ENCODE measurements at places on chromosomes 11 and 22.

DNA sequence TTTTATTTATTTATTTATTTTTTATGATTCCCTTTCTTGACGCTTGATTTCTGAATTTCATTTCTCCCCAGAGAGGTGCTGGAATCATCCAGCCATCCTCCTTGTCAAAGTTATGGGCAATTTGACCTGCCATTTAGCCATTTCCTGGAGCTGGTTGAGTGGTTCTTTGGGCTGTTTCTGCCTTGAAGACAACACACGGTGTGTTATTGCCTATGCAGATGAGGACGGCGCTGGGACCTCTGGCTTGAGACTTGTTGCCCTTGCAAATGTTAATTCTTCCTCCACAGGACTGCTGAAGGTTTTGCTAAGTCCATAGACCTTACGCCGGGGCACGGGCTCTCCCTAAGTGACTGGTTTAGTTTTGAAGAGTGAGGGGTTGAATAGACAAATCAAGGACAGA, 147.9 kb upstream of the PLET1 start:
- no peak for DNase-seq

DNA sequence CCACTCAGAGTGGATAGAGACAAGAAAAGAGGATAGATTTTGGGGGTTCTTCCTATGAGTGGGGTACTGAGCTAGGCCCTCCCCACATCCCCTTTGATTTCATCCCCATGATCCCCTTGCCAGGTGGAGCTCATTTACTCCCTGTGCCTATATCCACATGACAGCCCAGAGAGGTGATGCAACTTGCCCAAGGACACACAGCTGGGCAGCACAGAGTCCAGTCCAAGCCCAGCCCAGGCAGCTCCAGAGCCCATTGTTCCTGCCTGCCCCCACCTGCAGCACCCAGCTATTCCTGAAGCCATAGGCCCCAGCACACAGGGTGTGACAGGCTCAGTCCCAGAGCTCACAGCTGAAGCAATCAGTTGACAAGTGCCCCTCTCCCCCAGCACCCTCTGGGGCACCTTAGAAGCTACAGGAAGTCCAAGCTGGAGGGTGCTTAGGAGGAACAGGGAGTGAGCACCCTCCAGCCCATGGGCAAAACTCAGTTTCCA, 41.7 kb downstream of the SHISAL1 start:
- no peak for DNase-seq

- DNase-seq, result no peak
These were observed 4.8 kb downstream of the VPS26B start for GRCh38 chr11:134229126-134229790.

DNA sequence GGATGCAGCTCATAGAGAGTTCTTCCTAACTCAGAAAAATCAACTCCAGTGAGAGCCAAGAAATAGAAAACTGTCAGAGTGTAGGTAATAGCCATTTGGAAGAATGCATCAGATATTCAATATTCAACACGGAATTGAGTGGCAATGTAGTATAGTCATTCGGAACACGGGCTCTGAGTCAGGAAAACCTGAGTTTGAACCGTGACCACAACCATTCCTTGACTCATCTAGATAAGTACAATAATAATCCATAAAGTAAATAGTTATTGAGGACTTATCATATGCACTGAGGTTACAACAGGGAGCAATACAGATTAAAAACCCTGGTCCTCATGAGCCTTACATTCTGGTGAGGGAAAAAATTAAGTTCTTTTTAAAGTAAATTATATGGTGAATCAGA, 62.6 kb upstream of the PHF21A start:
- DNase-seq, result no peak

- DNase-seq, result no peak
These were observed 28.2 kb downstream of the JHY start for GRCh38 chr11:122910775-122911174.

DNA sequence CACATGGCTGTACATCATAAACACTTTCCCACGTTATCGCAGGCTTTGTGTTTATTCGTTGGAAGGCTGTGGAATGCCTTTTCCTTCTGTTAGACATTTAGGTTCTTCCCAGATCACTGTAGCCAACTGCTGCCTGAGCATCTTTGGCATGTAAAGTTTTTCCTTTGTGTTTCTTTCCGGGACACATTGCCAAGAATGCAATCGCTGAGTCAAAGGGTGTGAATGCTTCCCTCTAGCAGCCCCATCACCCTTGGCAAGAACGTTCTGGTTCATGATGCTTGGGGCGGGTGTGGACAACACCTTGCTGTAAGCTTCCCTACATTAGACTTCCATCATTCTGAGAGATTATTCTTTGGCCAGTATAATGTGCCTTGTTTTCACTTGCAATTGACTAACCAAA, 136.2 kb downstream of the OSBP2 start:
- no peak for DNase-seq

GRCh38 chr22:29773233-29773632, 6.1 kb downstream of the UQCR10 start:
- no peak for DNase-seq

GRCh38 chr22:37752189-37753087, 55.3 kb upstream of the GCAT start:
- no peak for DNase-seq

- no peak for DNase-seq
These were observed 26.5 kb upstream of the SOX6 start for GRCh38 chr11:16382638-16383380.

DNA sequence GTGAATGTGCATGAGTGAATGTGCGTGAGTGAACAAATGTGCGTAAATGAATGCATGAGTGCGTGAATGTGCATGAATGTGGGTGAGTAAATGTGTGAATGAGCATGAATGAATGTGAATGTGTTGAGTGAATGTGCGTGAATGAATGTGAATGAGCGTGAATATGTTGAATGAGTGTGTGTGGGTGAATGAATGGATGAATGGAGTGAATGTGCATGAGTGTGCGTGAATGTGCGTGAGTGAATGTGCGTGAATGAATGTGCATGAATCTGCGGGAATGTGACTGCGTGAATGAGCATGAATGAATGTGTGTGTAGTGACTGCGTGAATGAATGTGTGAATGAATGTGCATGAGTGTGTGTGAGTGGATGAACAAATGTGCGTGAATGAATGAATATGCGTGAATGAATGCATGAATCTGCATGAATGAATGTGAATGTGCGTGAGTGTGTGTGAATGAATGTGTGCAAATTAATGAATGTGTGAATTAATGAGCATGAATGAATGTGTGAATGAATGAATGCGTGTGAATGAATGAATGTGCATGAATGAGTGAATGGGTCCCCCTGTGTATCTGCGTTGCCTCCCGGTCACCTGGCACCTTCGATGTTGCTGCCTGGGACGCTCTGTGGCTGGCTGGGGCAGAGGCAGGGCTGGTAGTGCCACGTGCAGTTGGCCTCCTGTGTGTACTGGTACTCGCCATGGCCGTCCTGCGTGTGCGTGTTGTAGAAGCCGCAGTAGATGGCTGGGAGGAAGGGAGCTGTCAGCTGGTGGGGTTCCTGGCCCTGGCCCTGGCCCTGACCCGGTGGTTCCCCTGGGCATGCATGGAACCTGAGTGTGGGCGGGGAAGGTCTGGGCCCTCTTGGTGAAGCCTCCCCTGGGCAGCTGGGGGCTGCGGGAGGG, 13.4 kb downstream of the MUC6 start:
- DNase-seq, result no peak

- no peak for DNase-seq
These were observed 425.5 kb upstream of the CADM1 start for GRCh38 chr11:115929618-115930129.
